Skeletal muscle tissue (tissue), 5 donors: ENCODE measurements at places on chromosomes 2 and 18. TPM values are rescaled to one million over a fixed set of nuclear protein-coding genes. Genes with fewer than 3 reads are reported as not detected.

Gene MC5R
- total RNA-seq: 1.6 TPM

Gene CFC1
- not detected for total RNA-seq

Gene RAD51AP2
- not detected for total RNA-seq

Gene UGT1A3
- total RNA-seq: not detected

Gene CD207
- under 0.01 TPM for total RNA-seq

Gene METTL5
- total RNA-seq: 29.7 TPM

Gene CD8A
- total RNA-seq: not detected

Gene SLC38A11
- total RNA-seq: 2.6 TPM

Gene TRIM43
- not detected for total RNA-seq

Gene MYOM1
- total RNA-seq: 661 TPM

Gene HOXD12
- total RNA-seq: not detected

Gene ZNF519
- total RNA-seq: 6.3 TPM

Gene LYG2
- total RNA-seq: not detected

Gene TRABD2A
- 1.0 TPM for total RNA-seq

Gene RDH14
- total RNA-seq: 23.0 TPM

Gene ABCG8
- total RNA-seq: under 0.01 TPM

Gene IL36B
- not detected for total RNA-seq

Gene CCBE1
- total RNA-seq: 2.6 TPM

Gene CFAP221
- total RNA-seq: 1.0 TPM

Gene PLCD4
- total RNA-seq: 27.7 TPM

Gene LCT
- total RNA-seq: not detected

Gene TPO
- total RNA-seq: not detected

Gene HOXD10
- 0.52 TPM for total RNA-seq

Gene C2orf78
- not detected for total RNA-seq

Gene ANKRD62
- not detected for total RNA-seq

Gene NFATC1
- total RNA-seq: 10.4 TPM

Gene GCG
- total RNA-seq: 5.2 TPM

Gene KCNIP3
- total RNA-seq: 2.1 TPM

Gene AQP4
- 4.2 TPM for total RNA-seq

Gene FBXO15
- total RNA-seq: 1.0 TPM

Gene ANO7
- not detected for total RNA-seq

Gene SETBP1
- 13.6 TPM for total RNA-seq
